CD4-positive, alpha-beta T cell (primary cell): ENCODE measurements at places on chromosomes 7 and 10. TPM values are rescaled to one million over a fixed set of nuclear protein-coding genes. Genes with fewer than 3 reads are reported as not detected.

DNA sequence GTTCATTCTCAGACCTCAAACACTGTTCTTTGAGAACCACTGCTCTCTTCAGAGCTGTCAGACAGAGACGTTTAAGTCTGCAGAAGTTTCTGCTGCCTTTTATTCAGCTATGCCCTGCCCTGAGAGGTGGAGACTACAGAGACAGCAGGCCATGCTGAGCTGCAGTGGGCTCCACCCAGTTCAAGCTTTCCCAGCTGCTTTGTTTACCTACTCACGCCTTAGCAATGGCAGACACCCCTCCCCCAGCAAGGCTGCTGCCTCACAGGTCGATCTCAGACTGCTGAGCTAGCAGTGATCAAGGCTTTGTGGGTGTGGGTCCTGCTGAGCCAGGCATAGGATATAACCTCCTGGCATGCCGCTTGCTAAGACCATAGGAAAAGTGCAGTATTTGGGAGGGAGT, 80.5 kb upstream of the CYP2C9 start:
- no peak for DNase-seq

GRCh38 chr7:29319719-29320521, 125.3 kb downstream of the CHN2 start:
- DNase-seq: no peak

- no peak for DNase-seq
Observed at GRCh38 chr10:89342206-89342958, 14.6 kb downstream of the IFIT3 start.

- DNase-seq: no peak
Observed at GRCh38 chr10:89213191-89213808, 6.2 kb upstream of the CH25H start.

DNA sequence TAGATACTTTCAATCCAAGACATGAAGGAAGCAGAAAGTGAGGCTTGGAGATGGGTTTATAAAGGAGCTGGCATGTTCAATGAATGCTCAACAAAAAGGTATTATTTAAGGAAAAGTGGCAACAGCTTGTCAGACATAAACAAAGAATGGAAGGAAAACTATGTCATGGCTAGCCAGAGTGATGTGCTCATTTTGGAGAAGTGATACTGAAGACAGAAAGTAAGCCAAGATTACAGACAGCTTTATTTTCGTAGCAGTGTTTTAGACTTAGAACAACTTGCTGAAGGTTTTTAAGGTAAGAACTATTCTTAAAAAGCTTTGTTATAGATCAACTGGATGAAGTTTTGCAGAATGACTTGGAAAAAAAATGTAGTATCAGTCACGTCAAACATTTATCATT, 160.5 kb upstream of the FERD3L start:
- no peak for DNase-seq

GRCh38 chr7:43879477-43879876, 10.2 kb upstream of the MRPS24 start:
- DNase-seq: no peak

GRCh38 chr7:20236043-20236442, 18.9 kb upstream of the MACC1 start:
- DNase-seq: no peak

DNA sequence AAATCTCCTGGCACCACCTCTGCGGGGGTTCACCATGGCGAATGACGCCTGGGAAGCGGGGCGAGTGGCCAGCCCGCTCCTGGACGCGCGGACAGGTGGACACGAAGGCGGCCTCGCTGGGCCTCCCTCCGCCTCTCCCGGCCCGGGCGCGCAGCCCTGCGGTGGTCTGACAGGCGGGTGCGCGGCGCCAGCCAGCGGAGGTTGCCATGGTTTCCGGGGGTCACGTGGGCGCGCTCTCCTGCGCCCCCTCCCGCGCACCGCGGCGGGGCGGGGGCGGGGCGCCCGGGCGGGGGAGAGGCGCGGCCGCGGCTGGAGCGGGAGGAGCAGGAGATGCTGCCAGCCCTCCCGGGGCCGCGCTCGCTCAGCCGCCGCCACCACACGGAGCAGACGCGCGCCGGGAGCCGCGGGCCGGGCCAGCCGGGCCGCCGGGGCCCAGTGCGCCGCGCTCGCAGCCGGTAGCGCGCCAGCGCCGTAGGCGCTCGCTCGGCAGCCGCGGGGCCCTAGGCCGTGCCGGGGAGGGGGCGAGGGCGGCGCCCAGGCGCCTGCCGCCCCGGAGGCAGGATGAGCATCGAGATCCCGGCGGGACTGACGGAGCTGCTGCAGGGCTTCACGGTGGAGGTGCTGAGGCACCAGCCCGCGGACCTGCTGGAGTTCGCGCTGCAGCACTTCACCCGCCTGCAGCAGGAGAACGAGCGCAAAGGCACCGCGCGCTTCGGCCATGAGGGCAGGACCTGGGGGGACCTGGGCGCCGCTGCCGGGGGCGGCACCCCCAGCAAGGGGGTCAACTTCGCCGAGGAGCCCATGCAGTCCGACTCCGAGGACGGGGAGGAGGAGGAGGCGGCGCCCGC, at the start of gene PRKAR2B:
Gene PRKAR2B, plus strand, starts transcription at position 359 of the 848 bp plus-strand sequence. Its CDS starts 203 bp downstream, at position 562.
- peak; percentile 73 for DNase-seq

DNA sequence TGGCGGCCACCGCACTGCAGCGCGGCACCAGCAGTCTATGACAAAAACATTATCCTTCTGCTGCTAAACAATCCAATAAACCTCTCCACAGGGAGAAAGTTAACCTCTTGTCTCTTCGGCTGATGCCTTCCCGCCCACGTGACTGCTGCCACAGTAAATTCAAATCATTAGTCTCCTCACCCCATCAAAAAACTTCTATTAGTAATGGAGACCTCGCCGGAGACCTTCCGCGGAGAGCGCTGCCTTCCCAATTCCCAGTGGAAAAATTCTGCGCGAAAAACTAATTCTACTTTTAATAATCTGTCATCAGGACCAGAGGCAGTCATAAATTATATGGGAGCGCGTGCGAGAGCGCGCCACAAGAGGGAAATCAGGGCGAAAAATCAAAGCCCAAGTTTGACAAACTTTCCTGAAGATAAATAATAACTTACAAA, 90.0 kb upstream of the PAX2 start:
- DNase-seq: no peak

The RBP4 gene
- not detected for total RNA-seq

The C10orf62 gene
- total RNA-seq: not detected

The ZNF425 gene
- 0.22 TPM for total RNA-seq

The TAS2R40 gene
- not detected for total RNA-seq

The KCNIP2 gene
- 1.6 TPM for total RNA-seq

The CAMK1D gene
- 28.8 TPM for total RNA-seq

The HTR7 gene
- 0.08 TPM for total RNA-seq

The CUEDC2 gene
- total RNA-seq: 25.6 TPM
